ENCODE measurements at places on chromosomes 4 and X.
A peak's percentile ranks its signal among the peaks of the same experiment; 100 is the strongest.

- peak; percentile 65 for DNase-seq
These were observed at the start of gene MID1IP1 for GRCh38 chrX:38800981-38801845. MID1IP1 (plus strand) TSS chrX:38801459; CDS start chrX:38804947, 3,488 bp downstream.

GRCh38 chr4:151043803-151044515 is 28.9 kb upstream of the LRBA start:
- DNase-seq = no peak

GRCh38 chr4:174135936-174136406 is 147.5 kb downstream of the FBXO8 start:
- no peak for DNase-seq

GRCh38 chrX:108268434-108269080 is 169.7 kb downstream of the COL4A6 start:
- no peak for DNase-seq

DNA sequence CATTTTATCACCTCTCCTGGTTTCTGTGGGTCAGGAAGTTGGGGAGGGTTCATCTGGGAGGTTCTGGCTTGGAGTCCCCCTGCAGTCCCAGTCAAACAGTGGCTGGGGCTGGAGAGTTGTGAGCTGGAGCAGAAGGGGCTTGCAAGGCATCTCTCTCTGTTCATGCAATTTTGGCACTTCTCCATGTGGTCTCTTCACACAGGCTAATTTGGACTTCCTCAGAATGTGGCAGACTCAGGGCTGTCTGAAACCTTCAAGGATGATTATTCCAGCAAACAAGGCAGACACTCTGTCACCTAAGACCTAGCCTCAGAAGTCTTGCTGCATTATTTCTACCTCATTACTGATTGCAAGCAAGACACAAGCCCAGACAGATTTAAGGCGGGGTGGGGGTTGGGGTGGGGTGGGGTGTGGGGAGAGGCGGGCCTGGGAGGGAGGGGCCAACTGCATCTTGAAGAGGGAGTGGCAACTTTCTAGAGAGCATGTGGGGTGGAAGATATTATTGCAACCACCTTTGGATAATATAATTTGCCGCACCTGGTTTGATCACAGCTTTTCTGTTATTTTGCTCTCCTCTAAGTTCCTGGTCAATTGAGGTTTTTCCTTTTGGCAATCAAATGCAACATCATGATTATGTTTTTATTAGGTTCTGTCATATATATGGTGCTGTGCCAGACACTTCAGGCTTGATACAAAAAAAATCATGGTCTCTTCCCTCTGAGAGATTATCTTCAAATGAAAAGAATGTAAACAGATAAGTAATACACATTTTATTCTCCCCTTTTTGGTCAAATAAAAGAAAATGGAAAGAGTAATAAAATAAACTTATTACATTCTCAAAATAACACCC is 799.5 kb downstream of the RPA4 start:
- DNase-seq = no peak

GRCh38 chr4:148089624-148090023 is 352.6 kb downstream of the NR3C2 start:
- DNase-seq = no peak

DNA sequence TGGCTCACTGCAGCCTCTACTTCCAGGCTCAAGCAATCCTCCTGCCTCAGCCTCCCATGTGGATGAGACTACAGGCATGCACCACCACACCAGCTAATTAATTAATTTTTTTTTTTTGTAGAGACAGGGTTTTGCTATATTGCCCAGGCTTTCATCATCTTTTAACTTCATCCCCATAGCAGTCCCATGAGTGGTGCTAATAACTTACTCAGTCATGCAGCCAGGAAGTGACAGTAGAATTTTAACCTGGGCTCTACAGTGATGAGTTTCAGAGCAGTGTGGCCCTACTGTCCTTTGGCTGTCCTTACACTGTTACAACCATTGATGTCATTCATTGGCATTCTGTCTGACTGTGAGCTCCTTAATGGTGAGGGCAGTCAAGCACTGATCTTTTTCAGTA is 3.9 kb upstream of the OCIAD2 start:
- DNase-seq = no peak

- DNase-seq = no peak
These were observed 21.2 kb downstream of the HERC3 start for GRCh38 chr4:88613417-88613875.

DNA sequence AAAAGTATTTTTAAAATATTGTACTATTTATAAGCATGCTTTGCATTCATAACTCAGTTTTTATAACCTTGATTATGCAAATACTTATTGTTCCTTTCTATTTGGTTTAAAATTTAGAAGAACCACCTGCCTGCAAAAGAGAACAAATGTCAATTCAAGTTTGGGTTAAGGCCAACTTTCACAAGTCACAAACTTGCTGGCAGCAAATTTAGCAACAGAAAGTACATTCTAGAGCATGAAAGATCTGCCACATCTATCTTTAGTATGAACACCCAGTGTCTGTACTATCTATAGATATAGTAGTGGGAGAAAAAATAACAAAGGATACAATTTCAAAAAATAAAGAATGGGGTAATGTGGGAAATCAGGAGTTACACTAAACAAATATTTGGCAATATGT is 1014.2 kb downstream of the C4orf33 start:
- no peak for DNase-seq

DNA sequence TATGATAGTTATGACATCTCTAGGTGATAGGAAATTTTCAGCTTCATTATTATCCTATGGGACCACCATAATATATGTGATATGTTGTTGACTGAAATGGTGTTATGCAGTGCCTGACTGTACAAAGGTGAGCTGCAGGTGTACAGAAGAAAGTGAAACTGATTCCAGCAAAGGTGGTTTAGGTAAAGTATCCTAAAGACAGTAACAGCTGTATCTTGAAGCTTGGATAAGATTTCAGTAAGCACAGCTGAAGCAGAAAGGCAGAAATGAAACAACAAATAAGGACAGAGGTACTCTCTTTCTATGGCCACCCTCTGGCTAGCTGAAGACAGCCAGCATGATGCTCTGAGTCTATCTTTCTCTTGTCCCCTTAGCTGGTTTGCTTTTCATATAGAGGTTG is 30.0 kb upstream of the PGK1 start:
- no peak for DNase-seq

DNA sequence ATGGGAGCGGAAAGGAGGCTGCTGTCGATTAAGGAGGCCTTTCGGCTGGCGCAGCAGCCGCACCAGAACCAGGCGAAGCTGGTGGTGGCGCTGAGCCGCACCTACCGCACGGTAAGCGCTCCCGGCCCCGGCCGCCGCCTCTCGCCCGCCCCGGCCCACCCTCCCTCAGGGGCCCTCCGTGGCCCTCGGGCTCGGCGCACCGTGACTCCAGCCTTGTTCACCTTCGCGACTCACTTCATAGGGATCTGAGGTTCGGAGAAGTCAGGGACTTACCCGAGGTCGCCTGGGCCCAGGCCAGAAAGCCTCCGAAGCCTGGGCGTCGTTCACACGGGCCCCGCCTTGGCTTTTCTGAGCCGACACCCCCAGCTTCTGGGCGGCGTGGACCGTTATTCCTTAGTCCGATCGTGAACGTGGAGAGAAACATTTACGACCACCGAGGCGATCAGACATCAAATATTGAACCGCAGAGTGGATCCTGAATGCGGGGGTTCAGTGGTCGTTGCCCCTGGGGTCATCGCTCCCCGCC is 362 bp downstream of the NCAPG start:
- DNase-seq = no peak

DNA sequence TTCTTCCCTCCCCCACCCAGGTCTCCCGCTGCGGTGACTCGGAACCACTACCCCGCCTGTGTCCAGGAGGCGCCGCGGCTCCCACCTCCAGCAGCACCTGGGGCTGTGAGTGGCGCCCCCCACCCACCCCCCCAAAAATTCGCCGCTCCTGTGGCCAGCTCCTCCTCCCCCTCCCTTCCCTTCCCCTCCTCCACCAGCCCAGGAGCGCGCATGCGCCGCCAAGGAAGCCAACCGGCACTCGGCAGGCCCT is 278 bp downstream of the CLOCK start:
- no peak for DNase-seq

DNA sequence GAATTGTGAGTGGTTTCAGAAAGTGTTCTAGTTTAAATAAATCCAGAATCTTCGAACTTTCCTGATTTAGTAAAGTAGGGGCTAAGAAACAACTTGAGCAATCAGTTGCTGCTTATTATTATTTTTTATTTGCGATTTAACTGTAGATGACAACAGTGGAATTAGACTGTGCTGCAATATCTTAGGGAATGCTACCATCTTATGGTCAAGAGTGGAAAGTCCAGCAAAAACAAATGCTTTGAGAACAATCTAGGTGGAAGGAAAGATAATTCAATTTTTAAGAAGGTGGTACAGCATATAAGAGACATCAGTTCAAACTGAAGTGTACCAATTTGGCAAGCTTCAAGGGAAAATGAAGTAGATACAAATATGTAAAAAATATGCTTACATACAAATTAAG is 73.3 kb downstream of the CYLC1 start:
- no peak for DNase-seq

- no peak for DNase-seq
These were observed 206.0 kb downstream of the BCOR start for GRCh38 chrX:39891781-39892180.

GRCh38 chr4:16916719-16917337 is 18.4 kb upstream of the LDB2 start:
- DNase-seq = no peak

DNA sequence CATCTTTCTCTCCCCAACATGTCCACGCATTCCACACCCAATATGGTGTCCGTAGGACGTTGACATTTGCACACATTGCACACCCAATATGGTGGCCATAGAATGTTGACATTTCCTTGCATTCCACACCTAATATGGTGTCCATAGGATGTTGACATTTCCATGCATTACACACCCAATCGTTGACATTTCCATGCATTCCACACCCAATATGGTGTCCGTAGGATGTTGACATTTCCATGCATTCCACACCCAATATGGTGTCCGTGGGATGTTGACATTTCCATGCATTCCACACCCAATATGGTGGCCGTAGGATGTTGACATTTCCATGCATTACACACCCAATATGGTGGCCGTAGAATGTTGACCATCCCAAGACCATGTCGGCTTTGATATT is 88.4 kb upstream of the SHOX start:
- no peak for DNase-seq

GRCh38 chr4:73715659-73716058 is 24.7 kb upstream of the CXCL8 start:
- DNase-seq = no peak

DNA sequence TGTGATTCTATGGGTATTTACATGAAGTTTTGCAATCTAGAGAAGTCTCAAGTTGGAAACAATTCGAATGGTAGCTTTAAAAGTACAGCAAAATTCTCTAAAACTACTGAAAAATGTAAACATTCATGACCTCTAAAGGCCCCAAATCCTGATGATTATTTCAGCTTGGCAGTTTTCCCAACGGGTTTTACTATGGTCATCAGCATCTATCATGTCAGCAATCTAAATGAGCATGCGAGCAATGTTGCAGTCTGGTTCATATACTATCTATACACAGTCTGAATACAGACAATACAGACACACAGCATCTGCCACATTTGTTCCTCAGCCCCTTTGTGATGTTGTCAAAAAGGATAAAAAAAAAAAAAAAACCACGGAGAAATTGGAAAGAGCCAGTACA is 790.3 kb upstream of the HTR2C start:
- no peak for DNase-seq

GRCh38 chrX:71181558-71181909 is 36.9 kb downstream of the NLGN3 start:
- no peak for DNase-seq

DNA sequence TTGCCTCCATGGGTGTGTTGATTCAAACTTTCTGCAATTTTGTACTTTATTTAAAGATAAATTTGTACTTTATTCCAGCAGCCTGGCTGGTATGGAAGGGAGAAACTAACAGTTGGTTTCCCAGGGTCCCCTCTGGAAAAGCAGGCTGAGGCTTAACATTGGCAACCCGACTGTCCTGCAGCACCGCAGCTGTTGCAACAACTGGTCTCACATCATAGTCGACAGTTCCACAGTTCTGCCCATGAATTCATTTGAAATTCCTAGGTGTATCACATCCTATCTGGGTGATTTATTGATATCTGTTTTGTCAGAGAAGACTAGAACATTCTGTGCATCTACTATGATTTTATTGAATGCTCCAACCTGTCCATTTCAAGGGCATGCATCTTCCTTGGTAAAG is 98.8 kb upstream of the GATB start:
- DNase-seq = no peak

DNA sequence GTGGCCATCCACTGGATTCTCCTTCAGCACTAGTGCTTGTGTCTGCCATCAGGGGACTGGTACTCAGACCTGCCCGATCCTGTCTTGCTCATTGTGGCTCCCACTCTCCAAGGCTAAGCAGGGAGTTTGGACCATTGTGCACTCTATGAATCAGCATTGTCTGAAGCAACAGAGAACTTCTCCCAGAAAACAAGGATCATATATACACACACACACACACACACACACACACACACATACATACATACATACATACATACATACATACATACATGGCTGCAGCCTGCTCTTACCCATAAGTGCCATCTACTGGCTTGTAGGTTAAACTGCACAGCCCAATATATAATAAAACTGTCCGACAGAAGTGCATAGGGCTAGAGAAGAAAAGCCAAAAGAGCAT is 345.3 kb upstream of the LCORL start:
- DNase-seq = peak; percentile 2

- peak; percentile 45 for DNase-seq
These were observed 471.2 kb downstream of the IQCM start for GRCh38 chr4:149344436-149344835.

GRCh38 chr4:187270154-187270553 is 546.5 kb upstream of the FAT1 start:
- no peak for DNase-seq

- no peak for DNase-seq
These were observed 72.1 kb downstream of the HPGD start for GRCh38 chr4:174449944-174450785.

DNA sequence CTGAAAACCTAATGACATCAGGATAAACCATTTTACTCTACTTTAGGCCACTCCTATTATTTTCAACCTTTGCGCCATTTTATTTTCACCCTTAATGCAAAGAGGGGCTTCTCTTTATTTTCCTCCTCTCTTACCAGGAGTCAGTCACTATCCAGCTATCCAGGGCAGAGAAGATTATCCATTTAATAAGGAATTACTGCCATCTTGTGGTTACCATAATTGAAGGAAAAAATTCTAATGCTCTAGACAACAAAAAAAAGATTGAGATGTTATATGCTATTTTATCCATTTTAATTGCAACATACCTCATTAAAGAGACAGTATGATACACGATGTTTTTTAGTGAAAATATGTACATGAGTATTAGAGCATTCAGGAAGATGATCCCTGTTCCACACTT is 514.5 kb upstream of the FAM241A start:
- peak; percentile 62 for DNase-seq

DNA sequence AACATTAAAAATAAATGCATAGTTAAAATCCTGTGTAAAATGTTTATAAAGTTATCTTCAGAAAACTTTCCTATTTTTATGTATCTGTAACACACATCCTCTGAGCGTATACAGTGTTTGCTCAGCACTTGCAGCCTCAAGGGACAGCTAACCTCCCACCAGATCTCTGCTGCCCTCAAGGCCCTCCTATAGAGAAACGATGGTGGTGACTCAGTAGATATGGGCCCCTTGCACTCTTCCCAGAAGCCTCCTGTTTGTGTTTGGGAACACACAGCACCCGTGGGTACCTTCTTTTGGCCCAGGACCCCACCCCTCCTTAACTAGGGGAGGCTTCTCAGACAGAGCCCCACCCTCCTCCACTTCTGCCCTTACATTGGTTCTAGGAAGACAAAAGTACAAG is 26.7 kb downstream of the PJA1 start:
- DNase-seq = no peak

- DNase-seq = no peak
These were observed 55.9 kb downstream of the AGA start for GRCh38 chr4:177386278-177386815.

Data from kidney glomerular epithelial cell (primary cell).